AG20443 (cell line): ENCODE measurements at places on chromosomes 12 and 14.

DNA sequence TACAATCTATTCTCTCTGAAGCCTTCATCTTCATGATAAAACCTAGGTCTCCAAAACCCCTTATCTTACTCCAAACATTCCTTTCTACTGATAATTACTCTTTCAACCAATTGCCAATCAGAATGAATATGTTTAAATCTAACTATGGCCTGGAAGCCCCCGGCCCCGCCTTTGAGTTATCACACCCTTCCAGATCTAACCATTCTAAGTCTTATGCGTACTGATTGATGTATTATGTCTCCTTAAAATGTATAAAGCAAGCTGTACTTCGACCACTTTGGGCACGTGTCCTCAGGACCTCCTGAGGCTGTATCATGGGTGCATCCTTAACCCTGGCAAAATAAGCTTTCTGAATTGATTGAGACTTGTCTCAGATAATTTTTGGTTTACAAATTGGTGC is 14.4 kb downstream of the PABPN1 start:
- no peak for DNase-seq

- peak; percentile 89 for DNase-seq
Measured at GRCh38 chr14:94136575-94137331, 7.3 kb upstream of the IFI27L2 start.

GRCh38 chr14:71952381-71953363 is 20.4 kb downstream of the RGS6 start:
- DNase-seq: no peak

DNA sequence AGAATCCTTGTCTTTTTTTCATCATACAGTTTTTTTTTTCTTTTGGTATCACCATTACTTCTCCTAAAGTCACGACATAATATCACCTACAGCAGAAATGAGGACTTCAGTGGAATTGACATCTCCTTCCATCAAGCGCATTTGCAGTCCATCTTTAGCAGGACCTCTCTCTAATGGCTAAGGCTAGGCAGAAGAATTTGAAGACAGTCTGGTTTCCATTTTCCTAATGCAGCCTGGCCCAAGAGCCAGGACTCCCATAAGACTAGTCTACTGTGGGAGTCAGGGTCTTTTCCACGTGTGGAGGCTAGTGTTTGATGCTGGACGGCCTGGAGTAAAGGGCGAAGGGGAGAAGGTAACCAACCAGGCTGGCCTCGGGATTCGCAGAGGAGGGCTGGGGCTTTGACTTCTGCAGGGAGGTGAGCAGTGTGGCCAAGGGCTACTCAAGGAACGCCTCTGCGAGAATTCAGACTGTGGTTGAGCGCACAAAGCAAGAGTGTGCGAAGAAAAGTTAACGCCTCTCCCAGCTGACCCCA is 769 bp upstream of the ZNF740 start:
- peak; percentile 54 for DNase-seq

- DNase-seq: no peak
Measured at GRCh38 chr12:129827866-129828384, 75.9 kb downstream of the TMEM132D start.

GRCh38 chr12:102509123-102509626 is 28.8 kb upstream of the IGF1 start:
- DNase-seq: no peak

GRCh38 chr12:79857675-79858074 is 77.2 kb downstream of the PPP1R12A start:
- no peak for DNase-seq

GRCh38 chr12:63152321-63152700 is 1.3 kb upstream of the AVPR1A start:
- DNase-seq: no peak

- peak; percentile 52 for DNase-seq
Measured at GRCh38 chr12:12922191-12922616, 29.8 kb downstream of the GPRC5D start.

- no peak for DNase-seq
Measured at GRCh38 chr14:53968726-53969125, 12.1 kb upstream of the BMP4 start.

GRCh38 chr14:24123424-24124417 is 6.7 kb upstream of the FITM1 start:
- DNase-seq: no peak

DNA sequence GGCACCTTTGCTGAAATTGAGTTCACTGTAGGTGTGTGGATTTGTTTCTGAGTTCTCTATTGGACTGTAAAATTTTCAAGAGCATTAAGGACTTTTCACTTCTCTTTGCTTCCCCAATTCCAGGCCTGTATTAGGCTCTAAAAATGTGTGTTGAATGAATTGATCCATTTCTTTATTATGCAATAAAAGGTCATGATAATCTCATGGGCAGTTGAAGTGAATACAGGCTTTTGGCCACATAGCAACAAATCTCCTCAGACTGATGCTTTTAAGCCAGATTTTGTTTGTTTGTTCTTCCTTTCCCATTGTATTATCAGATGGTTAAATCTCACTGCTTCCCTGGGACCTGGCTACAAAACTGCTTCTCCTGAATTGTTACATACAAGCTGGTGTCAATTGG is 258.0 kb upstream of the FAR2 start:
- no peak for DNase-seq

DNA sequence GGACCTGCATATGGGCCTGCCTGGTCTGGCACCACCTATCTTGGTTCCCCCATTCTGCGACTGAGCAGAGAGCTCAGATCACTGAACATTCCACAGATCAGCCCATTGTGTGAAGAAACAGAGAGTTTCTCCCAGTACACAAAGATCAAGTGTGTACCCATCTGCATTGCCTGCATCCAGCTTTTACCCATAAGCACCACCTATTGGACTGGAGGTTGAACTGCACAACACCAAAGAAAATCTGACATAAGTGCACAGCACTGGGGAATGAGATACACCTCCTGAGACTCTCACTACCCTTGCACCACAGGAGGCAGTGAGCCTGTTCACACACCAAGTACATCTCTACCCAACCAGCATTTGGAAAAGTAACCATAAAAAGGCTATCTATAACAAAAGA is 362.6 kb upstream of the CLEC14A start:
- no peak for DNase-seq

DNA sequence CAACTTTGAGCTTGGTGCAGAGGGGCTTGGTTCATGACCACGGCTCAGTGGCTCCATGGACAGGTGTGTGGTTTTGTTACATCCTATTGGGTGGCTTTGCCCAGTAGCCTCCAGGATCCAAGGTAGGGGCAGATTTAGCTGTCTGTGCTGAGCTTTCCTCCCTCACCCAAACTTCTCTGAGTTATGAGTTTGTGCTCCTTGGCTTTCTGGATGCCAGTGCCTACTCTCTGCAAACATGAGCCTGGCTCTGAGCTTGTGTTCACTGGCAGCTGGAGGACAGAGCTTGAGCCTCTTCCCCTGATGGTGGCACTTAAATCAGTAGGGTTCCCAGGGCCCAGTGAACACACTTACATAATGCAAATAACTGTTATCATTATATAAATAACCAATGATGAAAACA is 45.3 kb upstream of the HECTD1 start:
- no peak for DNase-seq

DNA sequence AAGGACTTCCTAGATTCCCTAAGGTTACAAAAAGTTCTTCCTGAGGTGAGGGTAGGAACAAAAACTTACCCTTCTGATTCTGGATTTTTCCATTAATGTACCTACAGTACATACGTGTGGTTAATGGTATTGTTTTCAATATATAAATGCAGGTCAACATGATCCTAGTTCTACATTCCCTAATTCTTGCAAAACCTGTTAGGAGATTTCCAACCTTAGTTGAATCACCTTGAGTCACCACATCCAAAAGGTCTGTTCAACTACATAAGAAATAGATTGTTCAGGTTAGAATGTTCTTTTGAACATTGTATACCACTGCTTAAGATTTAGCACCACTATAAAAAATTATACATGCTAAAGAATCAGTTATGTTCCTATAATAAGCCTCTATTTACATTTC is 118.9 kb downstream of the GARIN6 start:
- DNase-seq: no peak

DNA sequence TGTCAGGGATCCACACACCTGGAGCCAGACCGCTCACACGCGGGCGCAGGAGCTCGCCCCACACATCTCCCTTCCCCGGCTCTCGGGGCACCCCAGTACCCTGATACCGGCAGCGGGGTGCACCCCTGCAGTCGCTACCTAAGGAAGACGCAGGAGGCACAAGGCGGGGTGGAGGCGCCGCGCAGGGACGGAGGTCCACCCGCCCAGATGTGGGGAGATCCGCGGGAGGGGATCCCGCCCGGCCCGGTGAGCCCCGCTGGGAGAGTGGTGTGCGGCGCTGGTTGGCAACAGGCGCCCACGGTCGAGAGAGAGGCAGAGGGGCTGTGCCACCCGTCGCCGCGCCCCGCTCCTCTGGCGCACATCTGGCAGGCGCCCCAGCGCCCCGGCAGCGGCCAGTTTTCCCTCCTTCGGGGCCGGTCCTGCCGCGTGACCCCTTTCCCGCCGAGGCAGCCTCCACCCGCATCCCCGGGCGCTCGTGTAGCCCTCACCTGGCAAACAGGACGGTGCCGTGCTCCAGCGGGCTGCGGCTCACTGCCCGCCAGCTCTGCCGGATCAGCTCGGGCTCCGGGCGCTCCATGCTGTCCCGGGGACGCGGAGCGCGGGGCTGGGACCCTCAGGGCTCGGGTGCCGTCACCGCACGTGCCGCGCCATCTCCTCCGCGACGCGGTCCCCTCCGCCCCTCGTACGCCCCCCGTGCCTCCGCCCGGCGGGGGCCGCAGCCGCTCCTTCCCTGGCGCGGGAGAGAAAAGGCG is 469 bp downstream of the NGB start:
- no peak for DNase-seq

DNA sequence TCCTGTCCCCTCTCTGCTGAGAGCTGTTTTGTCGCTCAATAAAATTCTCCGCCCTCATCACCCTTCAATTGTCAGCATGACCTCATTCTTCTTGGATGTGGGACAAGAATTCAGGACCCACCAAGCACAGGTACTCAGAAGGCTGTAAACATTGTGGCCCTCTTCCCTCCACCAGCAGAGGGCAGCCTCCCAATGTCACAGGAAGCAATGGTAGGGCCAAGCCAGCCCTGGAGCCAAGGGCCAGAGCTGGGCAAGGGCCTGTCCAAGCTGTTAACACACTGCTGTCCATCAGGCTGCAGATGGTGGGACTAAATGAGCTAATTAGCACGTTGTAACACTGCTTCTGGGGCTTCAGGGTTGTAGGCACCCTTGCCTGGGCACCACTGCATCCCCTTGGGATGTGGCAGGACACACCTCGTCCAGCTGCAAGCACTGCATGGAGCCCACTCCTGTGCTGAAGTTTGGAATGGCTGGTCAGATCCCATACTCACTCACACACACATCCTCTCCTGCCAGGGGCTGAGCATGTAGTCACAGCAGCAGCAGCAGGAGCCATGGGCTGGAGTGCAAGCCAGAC is 62.7 kb upstream of the HECTD1 start:
- DNase-seq: no peak

DNA sequence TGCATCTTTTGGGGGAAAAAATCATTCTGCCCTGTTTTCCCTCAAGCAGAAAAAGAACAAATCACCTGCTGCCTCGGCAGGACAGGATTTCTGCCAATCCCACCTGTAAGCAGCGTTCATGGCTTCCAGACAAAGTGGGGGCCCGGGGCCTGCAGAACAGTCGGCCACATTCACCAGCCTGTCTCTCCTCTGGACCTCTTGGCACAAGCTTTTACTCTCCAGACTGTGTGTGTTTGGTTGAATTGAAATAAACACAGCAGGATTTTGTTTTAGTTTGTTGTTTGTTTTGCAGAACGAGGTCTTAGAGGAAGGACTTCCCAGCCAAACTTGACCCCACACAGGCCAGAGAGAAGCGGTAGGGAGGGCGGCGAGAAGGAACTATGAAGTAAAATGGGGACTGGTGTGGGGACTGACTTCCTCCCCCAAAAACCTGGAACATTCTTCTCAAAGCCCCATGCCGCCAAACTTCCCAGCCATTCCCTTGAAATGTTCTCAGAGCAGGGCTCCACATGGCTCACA is 41.7 kb upstream of the FOS start:
- no peak for DNase-seq

DNA sequence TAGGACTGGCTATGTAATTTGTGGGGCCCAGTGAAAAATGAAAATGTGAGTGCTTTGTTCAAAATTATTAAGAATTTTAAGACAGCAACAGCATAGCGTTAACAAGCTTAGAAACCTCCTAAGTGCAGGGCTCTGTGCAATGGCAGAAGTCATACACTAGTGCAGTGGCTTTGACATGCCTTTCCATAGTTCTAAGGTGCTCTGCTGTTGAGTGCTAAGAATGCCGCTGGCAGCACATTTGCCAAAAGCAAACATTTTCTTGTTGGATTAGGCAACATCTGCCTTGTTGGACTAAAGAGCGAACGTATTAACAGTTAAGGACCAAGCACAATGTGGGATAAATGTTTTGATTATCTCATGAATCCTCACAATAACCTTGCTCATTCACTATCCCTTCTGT is 244.9 kb upstream of the PDE3A start:
- no peak for DNase-seq

DNA sequence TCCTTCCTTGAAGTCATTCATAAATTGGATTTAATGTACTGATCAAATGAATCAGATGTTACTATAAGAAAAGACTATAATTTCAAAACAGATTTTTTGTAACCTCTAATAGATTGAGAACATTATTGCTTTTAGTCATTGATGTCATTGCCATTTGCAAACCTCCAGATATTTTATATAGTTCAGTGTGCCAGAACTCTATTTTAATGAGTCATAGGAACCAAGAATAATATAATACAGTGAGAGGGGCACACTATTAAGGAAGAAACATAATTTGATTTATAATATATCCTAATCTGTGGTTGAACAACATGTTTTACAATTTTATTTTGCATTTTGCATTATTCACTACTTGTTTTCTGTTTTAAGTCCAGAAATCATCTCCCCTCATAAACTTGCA is 78.0 kb downstream of the LRRC9 start:
- DNase-seq: no peak

DNA sequence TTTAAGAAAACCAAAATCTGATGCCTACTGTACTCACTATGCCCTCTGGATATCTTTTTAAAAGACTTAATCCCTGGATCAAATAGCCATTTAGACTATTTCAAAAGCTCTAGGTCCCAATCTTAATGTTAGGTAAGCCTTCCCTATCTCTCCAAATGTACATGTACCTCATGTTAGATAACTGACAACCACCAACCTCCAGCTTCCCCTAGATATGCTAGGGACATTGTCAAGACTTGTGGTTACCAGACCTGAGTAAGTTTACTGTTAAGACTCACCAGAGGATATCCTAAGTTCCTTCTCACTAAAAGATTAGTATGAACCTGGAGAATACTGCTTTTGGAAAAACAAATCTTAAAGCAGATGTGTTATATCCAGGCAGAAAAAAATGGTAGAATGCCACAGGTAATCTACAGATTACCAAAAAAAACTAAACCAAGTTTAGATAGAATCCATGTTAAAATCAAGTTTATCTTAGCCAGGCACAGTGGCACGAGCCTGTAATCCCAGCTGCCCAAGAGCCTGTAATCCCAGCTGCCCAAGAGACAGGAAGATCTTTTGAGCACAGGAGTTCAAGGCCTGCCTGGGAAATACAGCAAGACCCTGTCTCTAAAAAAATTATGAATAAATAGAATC is 9.7 kb downstream of the NAP1L1 start:
- no peak for DNase-seq

GRCh38 chr14:99094901-99095300 is 177.1 kb downstream of the BCL11B start:
- DNase-seq: no peak
